DMS79 treated with DMSO at 0.1 percent for 48 hours (cell line): ENCODE measurements at places on chromosomes 3 and 15.

GRCh38 chr15:73682600-73683090 lies 1.5 kb upstream of the CD276 start:
- no peak for DNase-seq

GRCh38 chr15:48507416-48508065 lies 138.0 kb downstream of the FBN1 start:
- no peak for DNase-seq

DNA sequence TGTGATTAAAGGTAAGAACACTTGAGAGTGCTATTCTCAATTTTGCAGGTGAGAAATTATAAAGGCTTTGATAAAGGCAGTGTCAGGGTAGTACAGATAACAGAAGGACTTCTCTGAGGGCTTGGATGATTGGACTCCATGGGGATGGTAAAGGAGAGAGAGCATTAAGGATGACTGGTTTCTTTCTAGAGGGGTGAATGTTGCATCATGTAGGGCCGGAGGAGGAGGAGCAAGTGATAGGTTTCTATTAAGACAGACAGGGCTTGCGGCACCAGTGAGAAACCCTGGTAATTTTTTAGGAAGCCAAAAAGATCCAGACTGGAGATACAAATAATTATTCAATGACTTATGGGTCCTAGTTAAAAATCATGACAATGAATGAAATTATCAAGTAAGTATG lies 230.7 kb upstream of the MME start:
- no peak for DNase-seq

DNA sequence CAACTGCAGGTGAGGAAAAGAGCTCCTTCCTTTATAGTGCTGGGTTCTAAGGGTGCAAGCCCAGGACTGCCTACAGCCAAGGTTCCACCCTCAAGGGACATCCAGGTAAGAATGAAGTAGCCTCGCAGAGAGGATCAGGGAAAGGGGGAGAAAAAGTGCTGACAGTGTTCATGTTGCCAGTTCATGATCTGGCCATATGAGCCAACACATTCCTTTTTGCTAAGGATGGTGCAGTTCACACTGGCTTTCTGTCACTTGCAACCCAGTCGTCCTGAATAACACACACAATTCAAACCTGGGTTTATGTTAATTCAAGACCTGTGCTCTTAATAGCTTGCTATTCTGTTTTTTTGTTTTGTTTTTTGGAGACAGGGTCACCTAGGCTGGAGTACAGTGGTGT lies 9.0 kb downstream of the CLN6 start:
- DNase-seq, result no peak

DNA sequence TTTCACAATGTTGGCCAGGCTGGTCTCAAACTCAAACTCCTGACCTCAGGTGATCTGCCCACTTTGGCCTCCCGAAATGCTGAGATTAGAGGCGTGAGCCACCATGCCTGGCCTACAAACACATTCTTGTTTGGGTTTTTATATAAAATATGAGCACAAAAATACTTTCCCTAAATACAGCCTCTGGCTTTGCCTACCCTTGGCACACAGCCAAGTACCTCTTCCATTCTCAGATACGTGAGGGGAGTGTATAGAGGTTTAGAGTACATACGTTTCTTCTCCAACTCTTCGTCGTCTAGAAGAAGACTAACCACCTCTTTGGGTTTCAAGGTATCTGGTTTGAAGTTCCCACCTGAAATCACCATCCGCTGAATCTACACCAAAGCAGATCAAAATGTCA lies 33.5 kb downstream of the CHAC1 start:
- no peak for DNase-seq

DNA sequence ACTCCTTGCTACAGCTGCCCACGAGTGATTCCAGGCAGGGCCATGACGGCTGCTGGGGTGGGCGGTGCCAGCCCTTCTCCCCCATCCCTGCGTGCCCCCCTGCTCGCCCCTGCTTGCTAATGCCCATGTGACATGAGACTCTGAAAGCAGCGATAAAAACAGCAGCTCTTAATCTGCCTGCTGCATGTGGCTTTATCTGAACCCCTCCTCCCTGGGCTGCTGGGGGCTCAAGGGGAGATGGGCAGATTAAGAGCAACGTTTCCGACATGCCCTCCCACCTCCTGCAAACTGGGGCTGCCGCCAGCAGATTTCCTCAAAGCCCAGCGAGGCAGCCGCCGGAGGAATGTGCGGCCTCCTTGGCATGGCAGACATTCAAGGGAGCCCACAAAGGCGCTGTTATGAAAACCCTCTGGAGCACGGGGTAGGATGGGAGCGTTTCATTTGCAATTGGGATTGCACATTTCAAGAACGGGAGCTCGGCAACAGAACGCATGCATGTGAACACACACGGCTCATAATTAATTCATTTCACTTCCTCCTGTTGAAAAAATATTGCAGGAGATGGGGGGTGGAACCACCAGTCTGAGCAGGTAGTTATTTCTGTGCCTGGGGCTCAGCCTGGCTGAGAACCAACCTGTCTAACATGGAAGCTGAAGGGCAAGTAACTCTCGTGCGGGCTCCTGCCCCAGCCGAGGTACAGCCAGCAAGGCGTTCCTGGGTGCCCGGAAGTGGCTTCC lies 504.2 kb upstream of the PROK2 start:
- no peak for DNase-seq

DNA sequence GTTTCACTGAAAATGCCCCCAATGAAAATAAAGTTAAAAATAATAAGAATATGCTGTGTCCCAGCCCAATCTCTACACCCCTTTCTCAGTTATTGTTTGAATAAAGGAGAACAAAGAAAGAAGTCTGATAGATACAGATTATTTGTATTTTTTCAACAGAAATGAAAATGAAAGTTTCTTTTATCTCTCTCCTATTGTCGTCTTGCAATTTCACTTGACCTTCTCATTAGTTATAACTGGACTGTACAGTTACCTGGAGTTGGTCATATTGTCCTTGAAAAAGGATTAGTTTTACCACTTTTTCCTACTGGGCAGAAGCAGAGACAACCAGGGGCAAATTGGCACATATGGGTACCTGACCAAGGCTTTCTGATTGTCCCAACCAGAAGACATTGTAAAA lies 440.0 kb downstream of the PDCD6IP start:
- no peak for DNase-seq

- DNase-seq, result no peak
Measured at GRCh38 chr3:12312010-12312409, 23.1 kb downstream of the PPARG start.

DNA sequence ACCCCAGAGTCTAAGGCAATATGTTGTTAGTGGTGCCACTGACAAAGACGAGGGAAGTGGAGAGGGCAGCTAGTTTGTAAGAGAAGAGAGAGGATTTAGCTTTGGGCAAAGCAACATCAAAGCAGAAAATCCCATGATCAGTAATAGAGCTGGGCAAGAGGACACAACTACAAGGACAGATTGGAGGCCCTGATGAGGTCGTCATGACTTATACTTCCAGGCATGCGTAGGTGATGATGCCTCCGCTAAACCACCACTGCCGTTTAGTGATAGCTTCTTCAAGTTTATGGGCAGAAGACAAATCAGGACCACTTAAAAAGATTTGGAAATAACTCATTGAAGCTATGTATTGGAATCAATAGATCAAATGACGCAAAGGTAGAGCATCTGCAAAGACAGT lies 2.6 kb downstream of the HRG start:
- no peak for DNase-seq

DNA sequence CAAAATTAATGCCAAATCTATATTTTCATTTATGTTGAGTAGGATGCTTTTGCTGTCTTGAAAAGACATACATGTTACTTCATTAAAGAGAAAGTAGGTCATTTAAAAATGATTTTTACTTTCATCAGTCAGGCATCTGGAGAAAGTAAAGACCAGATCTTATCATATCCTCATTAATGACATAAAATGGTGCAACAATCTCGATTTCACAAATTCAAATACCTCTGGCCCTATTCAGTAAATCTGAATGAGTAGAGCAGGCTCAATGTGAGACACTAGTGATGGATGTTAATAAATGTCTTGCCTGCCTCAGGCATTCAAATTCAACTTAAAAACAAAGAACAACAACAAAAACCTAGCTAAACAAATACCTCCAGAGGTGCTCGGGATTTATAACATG lies 714.1 kb downstream of the NAALADL2 start:
- DNase-seq, result no peak

GRCh38 chr15:35437157-35437556 lies 108.8 kb downstream of the DPH6 start:
- DNase-seq, result no peak

GRCh38 chr15:81293728-81294515 lies 30.0 kb downstream of the STARD5 start:
- DNase-seq, result no peak

DNA sequence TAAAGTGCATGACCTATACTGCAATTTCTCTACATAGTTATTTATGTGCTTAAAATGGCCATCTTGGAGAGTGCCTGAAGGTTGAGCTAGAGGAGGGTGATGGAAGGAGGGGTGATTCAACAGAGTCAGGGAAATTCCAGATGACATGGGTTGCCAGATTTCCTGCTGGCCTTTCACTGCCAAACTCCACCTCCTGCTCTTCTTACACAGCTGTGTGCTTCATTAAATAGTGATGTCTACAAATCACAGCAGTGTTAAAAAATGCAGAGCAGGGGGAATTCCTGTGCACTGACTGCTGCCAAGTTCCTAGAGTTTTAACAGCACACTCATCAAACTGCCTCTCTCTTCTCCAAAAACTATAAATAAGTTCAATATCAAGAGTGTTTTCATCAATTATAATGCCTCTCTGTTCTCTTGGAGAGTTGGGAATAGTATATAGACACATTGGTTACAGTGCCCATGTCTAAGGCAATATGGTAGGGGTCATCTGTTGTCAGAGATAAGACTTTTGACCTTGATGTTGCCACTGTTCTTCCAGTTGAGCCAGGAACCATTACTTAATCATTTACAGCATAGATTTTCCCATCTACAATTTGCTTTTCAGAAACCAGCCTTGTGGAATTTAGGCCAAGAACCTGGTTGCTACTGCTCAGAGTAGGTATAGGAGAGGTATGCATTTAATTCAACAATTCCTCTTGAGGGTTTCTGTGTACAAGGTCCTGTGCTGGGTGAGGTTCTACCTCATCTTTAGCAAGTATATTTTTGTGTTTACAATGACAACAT lies 79.6 kb downstream of the TP63 start:
- no peak for DNase-seq
